Astrocyte of the cerebellum (primary cell): ENCODE measurements at places on chromosomes 11 and 22.

DNA sequence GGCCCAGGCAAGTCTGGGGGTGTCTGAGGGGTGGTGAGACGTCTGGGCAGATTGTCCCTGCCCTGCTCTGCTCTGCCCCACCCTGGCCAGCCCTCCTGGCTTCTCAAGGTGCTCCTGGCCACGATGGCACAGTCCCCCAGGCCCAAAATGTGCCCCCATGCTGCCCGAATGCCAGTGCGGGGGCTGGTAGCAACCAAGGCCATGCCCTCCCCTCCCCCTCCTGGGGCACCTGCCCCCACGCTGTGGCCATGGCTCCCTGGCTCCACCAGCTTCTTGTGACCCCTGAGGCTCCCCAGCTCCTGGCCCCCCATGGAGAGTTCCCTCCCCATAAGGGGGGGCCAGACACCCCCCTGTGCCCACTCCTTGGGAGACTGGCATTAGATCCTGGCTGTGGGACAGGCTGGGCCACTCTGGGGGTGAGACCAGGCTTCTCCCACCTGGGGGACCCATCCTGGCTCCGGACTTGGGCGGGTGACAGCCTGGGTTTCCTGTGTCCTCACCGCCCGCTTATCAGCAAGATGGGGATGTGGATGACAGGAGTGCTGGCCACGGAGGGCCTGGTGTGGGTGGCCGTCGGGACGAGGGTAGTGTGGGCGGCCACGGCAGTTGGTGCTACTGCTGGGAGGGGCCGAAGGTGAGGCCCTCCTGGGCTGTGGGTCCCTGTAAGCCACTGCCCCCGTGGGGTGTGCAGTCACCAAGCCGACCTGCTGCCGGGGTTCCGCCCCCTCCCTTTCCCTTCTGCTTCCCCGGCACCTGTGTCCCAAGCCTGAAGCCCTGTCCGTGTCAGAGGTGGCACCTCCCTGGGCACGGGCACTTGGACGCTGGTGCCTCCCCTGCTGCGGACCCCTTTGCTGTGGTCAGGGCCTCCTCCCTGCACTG, 15.9 kb upstream of the MUC6 start:
- no peak for DNase-seq

- peak; percentile 31 for DNase-seq
Observed at GRCh38 chr11:69317401-69318092, 23.6 kb downstream of the MYEOV start.

DNA sequence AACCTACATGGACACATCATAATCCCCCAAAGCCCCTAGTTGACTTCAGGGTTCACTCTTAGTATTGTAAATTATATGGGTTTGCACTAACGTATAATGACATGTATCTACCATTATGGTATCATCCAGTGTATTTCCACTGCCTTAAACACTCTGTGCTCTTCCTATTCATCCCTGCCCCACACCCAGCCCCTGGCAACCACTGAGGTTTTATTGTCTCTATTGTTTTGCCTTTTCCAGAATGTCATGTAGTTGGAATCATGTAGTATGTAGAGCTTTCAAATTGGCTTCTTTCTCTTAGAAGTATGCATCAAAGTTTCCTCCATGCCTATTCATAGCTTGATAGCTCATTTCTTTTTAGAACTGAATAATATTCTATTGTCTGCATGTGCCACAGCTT, 16.5 kb upstream of the EIF3M start:
- DNase-seq = no peak

DNA sequence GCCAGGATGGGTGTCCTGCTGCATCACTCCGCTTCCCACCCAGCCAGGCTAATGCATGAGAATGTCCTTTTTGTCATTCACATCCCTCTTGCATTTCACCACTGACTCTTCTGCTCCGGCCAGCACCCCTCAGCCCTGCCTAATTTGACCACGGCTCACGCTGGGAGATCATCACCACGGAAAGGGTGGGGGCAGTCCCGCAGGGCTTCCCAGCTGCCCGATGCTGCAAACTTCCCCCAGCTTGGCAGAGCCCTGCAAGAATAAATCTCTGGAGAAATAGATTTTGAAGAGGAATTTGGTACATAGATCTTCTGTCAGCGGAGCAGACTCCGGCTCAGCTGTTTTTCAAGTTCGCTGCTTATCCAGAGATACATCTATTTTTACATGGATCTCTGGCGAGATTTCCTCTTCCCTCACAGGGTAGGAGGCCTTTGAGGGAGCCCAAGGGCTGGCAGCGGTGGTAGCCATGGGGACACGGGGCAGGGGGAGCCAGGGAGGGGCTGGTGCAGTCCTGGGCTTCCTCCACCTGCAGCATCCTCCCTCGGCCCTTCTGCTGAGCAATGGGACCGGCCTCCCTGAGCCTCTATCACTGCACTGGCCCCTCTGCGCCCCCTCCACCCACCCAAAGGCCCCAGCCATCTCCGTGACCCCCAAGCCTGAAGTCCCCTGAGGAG, 62.6 kb downstream of the BUD13 start:
- no peak for DNase-seq

DNA sequence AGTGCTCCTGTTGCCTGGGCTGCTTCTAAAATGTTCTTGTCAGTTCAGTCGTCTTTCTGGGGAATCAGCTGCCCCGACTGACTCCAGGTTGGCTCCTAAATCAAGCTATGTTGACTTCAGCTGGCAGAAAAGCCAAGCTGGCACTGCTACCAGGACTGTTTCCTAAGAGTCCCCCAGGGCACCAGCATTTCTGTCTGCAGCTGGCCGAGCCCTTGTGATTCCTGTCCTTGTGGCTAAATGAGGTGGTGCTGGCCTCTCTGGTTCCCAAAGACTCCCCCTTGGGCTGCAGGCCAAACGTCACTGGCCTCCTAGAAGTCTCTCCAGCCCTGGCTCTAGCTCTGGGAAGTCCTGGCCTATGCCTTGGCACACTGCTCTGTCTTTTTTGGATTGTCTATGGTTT, 31.1 kb downstream of the GRAMD1B start:
- no peak for DNase-seq
